Iris pigment epithelial cell (primary cell): ENCODE measurements at places on chromosomes 6 and 20.

- no peak for DNase-seq
Observed at GRCh38 chr6:27662769-27663168, 189.9 kb upstream of the ZNF184 start.

DNA sequence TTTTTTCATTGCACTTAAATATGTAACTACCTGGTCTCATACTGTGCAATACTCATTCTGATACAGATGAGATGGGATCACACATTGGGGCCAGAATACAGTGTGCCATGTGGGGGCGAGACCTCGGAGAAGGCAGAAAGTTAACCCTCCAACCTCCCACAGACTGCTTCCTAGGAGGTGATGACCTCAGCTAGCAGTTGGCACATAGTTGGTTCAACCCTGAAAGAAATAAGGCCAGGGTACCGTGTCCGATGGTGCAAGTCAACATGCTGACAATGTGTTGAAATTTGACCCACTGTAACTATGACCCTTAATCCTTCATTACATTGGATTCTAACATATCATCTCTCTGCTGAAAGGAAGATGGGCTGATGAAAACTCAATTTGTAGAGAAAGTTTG is 61.9 kb downstream of the GJA10 start:
- no peak for DNase-seq

DNA sequence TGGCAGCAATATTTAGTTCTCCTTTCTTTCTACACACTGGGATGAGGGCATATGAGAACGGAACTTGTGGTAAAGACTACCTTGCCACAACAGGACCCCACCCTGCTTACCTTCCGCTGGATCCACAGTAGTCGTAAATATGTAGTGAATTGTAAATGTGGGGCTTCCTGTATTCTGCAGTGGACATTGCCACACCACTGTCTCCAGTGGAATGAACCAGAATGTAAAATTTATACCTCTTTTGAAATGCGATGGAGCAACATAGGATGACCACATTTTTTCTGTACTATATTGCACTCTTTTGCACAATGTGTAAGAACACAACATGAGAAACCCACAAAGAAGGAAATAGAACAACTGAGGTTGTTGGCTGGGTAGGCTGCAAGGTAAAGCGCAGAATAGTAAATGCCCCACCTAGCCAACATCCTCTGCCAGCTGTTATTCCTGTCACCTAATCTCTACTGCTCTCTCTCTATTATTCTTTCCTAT is 16.1 kb upstream of the RIPOR2 start:
- DNase-seq: no peak

- no peak for DNase-seq
Observed at GRCh38 chr6:150083839-150084238, 14.9 kb upstream of the ULBP3 start.

DNA sequence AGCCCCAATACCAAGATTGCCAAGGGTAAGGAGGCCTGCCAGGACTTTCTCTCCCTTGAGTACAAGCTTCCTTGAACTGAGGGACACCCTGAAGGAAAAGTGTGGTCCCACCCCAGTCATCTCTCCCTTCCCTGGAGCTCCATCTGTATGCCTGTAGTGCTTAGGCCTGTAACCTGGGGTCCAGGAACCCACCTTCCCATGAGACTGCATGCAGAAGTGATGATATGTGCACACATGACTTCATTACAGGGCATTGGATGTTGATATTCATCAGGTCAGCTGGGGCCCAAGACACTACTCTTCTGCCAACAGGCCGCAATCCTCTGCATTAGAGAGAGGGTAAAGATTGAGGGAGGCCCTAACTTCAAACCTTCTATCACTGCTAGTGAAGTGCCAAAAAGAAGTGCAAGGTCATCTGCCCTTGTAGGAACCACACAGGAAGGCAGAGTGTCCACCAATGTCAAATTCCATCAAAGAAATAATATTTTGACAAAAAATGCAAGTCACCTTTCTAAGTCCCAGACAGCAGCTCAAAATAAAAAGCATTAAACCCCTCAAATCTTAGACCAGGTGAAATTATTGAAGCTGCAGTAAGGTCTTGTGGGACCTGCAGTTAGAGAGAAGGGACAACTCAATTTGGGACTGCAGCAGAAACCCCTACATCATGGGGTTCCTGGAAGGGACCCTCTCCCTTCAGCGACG is 5.1 kb downstream of the HLA-F start:
- DNase-seq: no peak

DNA sequence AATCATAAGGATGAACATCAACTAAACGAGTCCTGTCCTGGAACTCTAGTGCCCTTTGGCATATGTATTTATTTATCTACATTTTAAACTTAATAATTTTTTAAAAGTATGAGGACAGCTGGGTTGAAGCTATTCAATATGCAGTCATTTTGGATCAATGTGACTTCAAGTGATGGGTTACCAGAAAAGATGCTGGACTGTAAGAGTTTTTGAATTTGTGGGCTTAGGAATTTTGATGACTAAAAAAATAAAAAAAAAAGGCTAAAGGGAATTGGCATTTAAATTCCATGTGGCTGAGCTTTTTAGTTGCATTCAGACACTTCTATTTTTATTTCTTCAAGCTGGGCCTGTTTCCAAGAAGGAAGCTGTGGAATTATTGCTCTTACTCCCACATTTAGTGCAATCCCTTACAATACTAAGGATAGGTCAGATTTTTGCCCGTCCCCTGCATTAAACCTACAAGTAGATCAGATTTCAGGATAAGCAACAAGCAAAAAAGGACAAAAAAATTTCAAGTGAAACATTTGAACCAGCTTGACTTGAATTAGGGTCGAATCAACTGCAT is 704.2 kb upstream of the CITED2 start:
- DNase-seq: peak; percentile 87

- DNase-seq: no peak
Observed at GRCh38 chr20:58819921-58820320, 30.8 kb downstream of the GNAS-AS1 start.

- peak; percentile 44 for DNase-seq
Observed at GRCh38 chr6:138844192-138844591, 48.3 kb downstream of the ECT2L start.

- DNase-seq: peak; percentile 59
Observed at GRCh38 chr6:3835055-3835731, 14.0 kb upstream of the FAM50B start.

- DNase-seq: no peak
Observed at GRCh38 chr6:125154761-125155135, 1.2 kb downstream of the TPD52L1 start.

- no peak for DNase-seq
Observed at GRCh38 chr6:12410946-12411345, 120.8 kb downstream of the EDN1 start.

GRCh38 chr20:63972312-63973159 is 2.8 kb upstream of the ZNF512B start:
- no peak for DNase-seq

DNA sequence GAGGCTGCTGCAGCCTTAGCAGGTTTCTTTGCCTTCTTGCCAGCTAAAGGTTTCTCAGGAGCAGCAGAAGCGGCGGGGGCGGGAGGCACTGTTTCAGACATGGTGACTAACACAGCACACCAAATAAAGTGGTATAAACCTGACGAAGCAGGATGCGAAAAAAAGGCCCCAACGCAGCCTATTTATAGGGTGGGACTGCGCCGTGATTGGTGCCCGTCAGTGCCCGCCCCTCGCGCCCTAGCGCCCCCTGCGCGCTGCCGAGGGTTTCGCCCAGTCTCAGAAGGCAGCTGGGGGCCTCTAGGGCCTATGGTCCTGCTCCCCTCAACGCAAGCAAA is 55.0 kb downstream of the TRIM38 start:
- DNase-seq: peak; percentile 90

GRCh38 chr6:128964233-128964755 is 81.4 kb downstream of the LAMA2 start:
- DNase-seq: no peak

DNA sequence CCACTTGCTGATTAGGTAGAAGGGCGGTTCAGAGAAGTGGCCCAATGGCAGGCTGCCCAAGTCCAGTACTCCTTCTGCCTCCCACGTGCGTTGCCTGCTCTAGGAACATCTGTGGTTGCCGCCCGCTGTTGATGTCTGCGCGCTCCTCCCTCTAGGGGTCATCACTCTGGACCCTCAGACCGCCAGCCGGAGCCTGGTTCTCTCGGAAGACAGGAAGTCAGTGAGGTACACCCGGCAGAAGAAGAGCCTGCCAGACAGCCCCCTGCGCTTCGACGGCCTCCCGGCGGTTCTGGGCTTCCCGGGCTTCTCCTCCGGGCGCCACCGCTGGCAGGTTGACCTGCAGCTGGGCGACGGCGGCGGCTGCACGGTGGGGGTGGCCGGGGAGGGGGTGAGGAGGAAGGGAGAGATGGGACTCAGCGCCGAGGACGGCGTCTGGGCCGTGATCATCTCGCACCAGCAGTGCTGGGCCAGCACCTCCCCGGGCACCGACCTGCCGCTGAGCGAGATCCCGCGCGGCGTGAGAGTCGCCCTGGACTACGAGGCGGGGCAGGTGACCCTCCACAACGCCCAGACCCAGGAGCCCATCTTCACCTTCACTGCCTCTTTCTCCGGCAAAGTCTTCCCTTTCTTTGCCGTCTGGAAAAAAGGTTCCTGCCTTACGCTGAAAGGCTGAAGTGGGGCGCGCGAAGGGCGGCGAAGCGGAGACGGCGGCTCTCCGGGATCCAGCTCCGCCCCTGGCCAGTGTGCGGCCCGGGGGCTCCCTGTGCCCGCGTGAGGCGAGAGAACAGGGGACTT is 8.5 kb downstream of the TRIM15 start:
- peak; percentile 18 for DNase-seq

- peak; percentile 54 for DNase-seq
Observed at GRCh38 chr20:24987244-24987643, 5.3 kb downstream of the APMAP start.

- DNase-seq: no peak
Observed at GRCh38 chr20:53322651-53323050, 271.0 kb downstream of the ZNF217 start.

- peak; percentile 34 for DNase-seq
Observed at GRCh38 chr6:93036835-93037234, 382.5 kb downstream of the EPHA7 start.

DNA sequence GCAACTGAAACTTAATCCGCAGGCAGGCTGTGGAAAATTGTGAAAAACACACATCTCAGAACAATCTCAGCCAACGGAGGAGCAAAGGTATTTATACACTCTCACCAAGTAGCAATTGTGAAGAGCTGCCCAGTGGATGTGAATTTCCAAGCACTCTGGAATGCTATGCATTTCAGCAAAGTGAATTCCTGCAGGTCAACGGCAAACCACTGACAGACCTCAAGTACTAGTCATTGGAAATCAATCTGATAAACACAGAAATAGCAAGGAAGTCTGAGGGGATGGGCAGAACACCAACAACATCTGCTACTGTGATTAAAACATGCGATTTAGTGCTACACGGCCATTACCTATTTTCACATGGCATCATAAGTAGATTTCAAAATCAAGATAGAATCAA is 429.1 kb downstream of the HTR1B start:
- peak; percentile 99 for DNase-seq

GRCh38 chr6:150959166-150959565 is 93.7 kb downstream of the MTHFD1L start:
- DNase-seq: no peak

- peak; percentile 45 for DNase-seq
Observed at GRCh38 chr20:667351-668034, 8.1 kb downstream of the SCRT2 start.

- DNase-seq: no peak
Observed at GRCh38 chr20:42276718-42277602, 658.8 kb upstream of the CHD6 start.

- DNase-seq: no peak
Observed at GRCh38 chr6:119327810-119328209, 21.8 kb downstream of the MAN1A1 start.

DNA sequence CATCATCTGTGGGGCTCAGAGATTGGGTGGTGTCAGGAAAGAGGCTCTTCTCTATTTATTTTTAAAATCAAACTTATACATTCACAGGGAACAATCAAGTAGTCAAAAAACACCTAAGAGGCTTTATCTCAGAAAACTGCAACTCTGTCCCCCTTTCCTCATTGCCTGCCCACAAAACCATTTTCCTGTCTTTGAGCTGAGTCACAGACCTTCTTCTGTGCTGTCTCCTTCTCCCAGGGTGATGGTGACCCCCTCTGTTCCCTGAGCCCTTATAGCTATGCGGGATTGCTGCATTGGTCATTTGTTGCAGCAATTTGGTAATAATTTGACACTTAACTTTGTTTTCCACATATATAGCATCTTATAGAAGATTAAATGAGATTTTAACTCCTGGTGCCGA is 195.2 kb upstream of the PROKR2 start:
- no peak for DNase-seq

GRCh38 chr6:118594877-118595276 is 46.8 kb downstream of the PLN start:
- DNase-seq: no peak

DNA sequence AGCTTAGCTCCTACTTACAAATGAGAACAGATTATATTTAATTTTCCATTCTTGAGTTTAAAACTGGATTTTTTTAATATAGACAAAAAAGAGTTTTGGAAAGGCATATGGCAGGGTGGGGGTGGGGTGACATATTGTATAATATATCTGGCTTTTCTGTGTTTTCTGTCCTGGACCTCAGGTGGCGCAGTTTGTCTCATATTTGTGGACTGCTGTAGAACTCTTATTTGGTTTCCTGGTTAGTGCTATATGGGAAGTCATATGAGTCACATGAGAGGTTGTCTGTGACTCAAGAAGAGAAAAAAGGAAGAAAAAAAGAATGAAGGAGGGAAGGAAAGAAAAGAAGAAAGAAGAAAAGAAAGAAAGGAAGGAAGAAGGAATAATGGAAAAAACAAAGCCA is 131.8 kb downstream of the CLVS2 start:
- DNase-seq: no peak

GRCh38 chr6:111724039-111724438 is 118.4 kb upstream of the TRAF3IP2 start:
- DNase-seq: no peak

DNA sequence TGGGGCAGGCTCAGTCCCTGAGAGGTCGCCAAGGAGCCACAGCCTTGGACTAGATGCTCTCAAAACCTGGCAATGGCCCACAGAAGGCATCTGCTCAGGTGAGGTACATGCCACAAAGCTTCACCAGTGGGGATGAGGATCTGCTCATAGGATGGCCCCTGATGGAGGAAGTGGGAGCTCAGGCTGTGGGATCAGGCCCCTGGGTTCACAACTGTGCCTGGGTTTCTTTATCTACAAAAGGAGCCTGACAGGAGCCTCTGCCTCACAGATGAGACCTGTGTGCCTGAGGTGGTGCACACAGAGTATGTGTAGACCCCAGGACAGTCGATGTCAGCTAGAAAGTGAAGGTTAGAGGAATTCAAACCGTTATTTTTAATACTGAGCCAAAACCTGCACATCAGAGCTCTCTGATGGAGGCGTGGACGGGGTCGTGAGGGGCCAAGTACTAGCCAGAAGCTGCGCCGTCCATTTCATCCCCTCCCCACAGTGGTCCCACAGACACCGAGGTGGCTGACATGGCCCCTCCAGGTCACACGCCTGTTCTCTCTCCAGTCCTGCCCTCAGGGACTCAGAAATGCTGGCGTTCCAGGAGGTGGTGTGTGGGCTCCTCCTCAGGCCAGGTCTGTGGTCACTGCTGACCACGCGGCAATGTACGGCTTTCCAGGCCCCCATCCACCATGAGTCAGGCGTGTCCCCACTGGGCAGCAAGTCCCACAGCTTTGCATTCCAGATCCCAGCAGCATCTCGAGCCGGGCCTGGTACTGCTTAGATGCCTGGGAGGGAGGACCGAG is 33.3 kb downstream of the NTSR1 start:
- DNase-seq: no peak
